ENCODE measurements at places on chromosomes 3 and 15. TPM values are rescaled to one million over a fixed set of nuclear protein-coding genes. Genes with fewer than 3 reads are reported as not detected.
A peak's percentile ranks its signal among the peaks of the same experiment; 100 is the strongest.

RLBP1 gene
- not detected for total RNA-seq

TNNC1 gene
- 4.7 TPM for total RNA-seq

EAF2 gene
- total RNA-seq = 6.0 TPM

GRCh38 chr3:117102426-117102825 is 392.8 kb downstream of the TUSC7 start:
- DNase-seq = no peak

DNA sequence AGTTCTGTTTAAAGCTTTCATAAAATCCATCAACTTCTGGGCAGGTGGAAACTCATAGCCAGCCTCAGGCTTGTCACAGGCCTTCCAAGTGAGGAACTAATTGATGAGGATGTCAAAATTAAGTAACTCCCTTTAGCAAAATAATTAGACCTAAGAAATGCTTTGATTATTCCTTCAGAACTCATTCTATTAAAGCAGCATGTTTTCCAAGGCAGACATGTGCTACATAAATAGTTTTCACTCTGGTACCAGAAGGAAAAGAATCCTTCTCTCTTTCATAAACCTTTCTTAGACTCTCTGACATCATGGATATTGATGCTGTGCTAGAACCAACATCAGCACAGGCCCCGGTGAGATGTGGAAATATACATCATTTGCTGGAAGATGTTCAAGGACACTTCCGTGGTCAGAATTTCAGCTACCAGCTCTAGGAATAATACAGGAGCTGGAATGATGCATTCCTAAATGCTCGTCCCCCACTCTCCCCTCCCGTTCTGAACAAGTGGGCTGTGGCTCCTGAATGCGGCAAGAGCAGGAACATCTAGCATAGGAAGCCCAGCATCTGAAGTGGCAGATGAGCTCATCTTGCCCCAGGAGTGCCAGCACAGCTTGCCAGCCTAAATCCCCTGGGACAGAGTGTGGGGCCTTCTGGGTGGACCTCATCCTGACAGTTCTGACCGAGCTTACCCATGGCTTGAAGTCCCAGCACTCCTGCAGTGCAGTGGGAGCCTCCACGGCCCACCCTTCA is 82.4 kb downstream of the WWTR1 start:
- peak; percentile 81 for DNase-seq

- no peak for DNase-seq
Measured at GRCh38 chr15:34023907-34024306, 15.1 kb downstream of the AVEN start.

DNA sequence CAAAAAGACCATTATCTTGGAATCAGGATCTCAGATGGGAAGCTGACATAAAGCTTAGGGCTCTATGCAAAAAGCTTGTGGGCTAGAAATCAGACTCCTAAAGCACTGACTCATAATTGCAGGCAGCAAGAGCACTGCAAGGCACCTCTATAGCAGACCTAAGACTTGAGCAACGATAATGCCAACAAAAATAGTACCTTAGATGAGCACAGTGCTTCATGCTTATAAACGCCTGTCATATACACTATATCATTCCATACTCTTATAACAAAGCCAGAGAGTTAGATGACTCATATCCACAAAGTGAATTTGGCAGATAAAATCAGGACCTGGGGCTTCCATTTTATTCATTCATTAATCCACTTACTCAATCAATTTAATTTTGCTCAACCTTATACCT is 560.8 kb downstream of the MCTP2 start:
- no peak for DNase-seq

GRCh38 chr3:184927796-184928315 is 115.9 kb downstream of the VPS8 start:
- DNase-seq = no peak

- DNase-seq = no peak
Measured at GRCh38 chr15:58517252-58517681, 85.5 kb downstream of the LIPC start.

- no peak for DNase-seq
Measured at GRCh38 chr3:124576565-124577493, 153.4 kb upstream of the UMPS start.

DNA sequence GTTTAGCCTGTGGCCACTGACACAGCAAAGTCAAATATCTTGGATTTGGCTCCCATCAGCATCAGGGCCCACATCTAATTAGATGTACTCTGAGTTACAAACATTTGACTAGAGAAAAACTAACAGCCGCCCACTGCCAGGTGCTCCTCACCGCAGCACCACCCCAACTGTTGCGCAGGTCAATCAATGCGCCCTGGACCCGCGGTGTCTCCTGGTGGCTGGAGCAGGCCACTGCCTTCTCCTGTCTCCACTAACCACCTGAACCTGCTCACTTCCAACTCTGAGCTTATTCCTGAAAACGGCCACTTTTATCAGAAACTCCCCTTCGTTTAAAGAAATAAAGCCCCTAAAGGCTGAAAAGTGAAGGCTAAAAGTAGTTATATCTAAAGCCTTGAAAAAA is 4.3 kb downstream of the RIOX2 start:
- no peak for DNase-seq
